Left ventricle myocardium superior (tissue), 1 donor: ENCODE measurements at places on chromosomes 1 and 21.
A peak's percentile ranks its signal among the peaks of the same experiment; 100 is the strongest.

DNA sequence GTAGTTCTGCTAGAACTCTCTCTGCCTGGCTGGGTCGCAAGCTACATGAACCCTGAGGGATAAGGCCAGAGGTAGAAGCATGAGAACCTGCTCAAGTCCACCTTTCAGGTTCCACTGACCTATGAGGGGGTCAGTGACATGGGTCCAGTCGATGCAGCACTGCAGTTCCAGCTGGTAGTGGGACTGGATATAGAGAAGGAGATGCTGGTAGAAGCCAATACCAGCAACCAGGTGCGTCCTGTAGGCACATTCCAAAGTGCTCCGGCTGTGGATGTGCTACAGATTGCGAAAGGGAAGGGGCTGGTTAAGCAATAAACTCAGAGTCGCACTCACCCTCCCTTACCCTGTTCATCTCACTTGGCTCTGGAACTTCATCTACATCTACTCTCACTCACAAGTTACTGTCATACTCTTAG, 5.7 kb downstream of the SMG5 start:
- DNase-seq: no peak

GRCh38 chr1:225470211-225471108, 42.6 kb upstream of the LBR start:
- DNase-seq: no peak

DNA sequence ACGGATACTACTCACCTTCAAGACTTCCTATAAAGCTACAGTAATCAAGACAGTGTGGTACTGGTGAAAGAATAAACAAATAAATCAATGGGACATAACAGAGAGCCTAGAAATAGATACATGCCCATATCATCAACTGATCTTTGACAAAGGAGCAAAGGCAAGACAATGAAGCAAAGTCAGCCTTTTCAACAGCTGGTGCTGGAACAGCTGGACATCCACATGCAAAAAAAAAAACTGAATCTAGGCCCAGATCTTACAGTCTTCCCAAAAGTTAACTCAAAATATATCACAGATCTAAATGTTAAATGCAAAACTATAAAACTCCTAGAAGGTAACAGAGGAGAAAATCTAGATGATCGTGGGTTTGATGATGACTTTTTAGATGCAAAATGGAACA, 170.3 kb downstream of the MIS18A start:
- DNase-seq: no peak

GRCh38 chr21:36132696-36133095, 2.2 kb upstream of the CBR3 start:
- peak; percentile 51 for DNase-seq

DNA sequence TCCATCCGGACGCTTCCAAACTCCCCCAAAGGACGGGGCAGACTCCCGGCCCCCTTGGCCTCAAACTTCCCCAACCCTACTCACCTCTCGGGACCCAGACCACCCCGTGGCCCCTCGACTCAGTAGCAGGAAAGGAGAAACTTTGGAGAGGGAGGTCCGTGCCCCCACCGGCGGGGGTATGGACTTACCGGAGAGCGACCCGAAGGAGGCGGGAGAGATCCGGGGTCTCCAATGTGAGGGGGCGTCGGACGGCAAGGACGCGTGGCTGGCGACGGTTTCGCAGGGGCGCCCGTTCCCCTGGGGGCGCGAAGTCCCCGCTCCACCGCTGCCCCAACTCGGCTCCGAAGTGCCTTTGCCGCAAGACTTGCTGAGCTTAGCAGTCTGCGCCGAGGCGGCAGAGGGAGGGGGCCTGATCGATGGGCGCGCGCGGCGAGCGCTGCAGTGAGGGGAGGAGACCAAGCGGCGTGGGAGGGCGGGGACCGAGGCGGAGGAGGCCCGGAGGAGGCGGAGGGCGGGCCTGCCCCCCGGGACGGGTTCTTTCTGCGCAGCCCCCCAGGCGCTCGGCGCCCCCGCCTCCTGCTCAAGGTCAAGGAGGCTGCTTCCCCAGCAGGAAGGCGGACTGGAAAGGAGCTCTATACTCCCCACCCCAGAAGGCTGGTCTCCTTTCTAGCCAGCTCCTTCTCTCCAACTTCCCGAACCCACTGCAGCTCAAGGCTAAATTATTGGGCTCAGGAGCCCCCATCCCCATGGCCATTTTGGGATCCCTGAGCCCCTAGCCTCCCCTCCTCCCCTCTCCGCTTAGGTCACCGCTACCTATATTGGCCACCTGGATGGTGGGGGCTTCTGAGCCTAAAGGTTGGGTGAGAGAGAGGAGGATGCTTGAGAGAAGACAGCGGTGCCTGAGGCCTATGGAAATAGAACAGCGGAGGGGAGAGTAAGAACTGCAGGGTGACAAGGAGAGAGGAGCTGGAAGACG, at the start of gene SYT2:
Gene SYT2, minus strand, starts transcription at position 385 of the 976 bp plus-strand sequence. CDS start 104,682 bp downstream, outside the sequence.
- DNase-seq: peak; percentile 39

DNA sequence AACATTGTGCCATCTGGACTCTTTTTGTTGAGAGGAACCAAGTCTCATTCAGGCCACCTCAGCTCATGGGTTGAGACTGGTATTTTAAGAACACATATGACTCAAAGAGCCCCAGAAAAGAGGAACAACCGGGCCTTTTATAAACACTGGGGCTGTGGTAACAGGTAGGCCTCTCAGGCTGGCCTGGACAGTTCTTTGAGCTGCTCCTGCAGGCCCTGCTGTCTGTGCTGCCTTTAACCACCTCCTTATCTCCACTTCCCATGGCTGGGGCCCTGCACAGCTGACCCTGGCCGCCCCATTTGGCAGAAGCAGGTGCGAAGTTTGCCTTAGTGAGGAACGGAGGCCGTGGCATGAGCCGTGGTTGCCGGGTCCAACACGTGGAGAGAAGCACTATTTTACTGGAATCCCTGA, 163.3 kb downstream of the RHOU start:
- no peak for DNase-seq

- no peak for DNase-seq
These were observed 41.3 kb upstream of the VAMP3 start for GRCh38 chr1:7729761-7730160.

- DNase-seq: no peak
These were observed 713.0 kb downstream of the BRINP3 start for GRCh38 chr1:189764391-189765320.

DNA sequence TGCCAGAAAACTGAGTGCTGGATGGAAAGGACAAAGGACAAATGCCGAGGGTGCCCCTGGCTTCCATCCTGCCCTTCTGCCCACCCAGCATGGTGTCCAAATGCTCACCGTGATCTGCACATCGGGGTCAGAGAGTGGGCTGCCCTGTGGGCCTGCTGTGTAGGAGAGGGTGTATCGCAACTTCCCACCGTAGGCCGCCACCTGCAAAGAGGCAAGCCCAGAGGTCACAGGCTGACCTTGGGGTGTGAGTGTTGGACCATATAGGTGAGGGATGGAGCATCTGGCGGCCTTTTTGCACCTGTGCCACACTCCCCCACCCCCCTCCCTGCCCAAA, 53.5 kb downstream of the LDLRAD2 start:
- DNase-seq: no peak

DNA sequence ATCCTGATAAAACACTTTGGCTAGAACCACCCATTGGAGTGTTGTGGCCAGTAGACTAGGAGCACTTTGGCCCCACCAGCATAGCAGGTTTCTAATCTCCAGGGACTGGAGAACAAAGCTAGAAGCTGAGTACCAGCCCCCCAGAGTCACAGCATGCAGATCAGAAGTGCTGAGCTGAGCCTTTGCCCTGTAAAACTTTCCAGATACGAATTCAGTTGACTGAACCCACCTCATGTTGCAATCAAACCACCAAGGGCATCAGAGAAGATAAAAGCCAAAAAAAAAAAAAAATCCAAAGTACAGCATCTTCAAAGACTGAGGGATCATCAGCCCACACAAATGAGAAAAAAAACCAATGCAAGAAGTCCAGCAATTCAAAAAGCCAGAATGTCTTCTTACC, 8.7 kb upstream of the CD53 start:
- DNase-seq: no peak
